ENCODE measurements at places on chromosomes 5 and 9.

GRCh38 chr9:132160802-132161742 lies 786 bp upstream of the NTNG2 start:
- DNase-seq: peak; percentile 33

DNA sequence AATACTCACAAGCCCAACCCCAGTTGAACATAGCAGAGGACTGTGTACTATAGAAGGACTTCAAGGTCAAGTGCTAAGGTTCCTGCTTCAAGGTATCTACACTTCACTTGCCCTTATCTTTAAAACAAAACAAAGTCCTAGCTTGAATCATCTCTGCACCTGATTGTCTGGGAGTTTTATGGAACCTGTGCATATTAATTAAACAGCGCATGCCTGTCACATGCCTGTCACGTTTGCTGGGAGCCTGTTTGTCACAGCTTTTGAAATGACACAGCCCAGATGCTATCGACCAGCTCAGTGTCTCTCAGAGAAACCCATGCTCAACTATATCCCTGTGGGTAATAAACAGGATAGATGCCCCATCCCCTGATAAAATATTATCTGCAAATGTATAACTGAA lies 476.0 kb downstream of the ZSWIM6 start:
- DNase-seq: no peak

- DNase-seq: no peak
Observed at GRCh38 chr5:72649449-72649848, 142.2 kb upstream of the ZNF366 start.

DNA sequence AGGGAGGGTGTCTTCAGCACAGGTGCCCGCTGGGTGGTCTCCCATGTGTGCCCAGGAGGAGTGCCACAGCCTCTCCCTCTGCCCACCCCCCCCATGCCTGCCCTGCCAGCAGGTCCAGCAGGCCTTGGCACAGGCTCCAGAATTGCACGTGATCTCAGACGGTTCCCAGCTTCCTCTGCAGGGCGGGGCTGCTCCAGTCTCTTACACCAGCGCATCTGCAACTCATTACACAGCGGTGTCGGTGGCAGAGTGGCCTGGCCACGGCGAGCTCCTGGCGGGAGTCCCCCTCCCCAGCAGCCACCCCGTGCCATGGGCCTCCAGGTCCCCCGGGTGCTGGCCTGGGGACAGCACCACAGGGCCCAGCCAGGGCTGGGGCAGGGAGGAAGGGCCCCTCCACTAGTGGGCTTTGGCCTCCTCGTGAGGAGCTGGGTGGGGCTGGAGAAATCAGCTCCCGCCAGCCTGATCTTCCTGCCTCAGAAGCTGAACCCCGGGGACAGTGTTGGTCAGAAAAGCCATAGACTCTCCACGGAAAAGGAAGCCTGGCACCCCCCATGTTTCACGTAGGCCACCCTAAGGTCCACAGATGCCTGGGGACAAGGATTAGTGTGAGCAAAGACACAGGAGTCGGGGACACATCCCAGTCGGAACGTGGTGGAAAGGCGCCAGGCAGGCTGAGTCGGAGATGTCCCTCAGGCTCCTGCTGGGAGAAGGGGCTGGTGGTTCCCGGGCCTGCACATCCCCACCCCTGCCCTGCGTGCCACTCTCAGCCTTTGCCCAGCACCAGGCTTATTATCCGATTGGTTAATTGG lies 40.2 kb downstream of the RXRA start:
- no peak for DNase-seq

DNA sequence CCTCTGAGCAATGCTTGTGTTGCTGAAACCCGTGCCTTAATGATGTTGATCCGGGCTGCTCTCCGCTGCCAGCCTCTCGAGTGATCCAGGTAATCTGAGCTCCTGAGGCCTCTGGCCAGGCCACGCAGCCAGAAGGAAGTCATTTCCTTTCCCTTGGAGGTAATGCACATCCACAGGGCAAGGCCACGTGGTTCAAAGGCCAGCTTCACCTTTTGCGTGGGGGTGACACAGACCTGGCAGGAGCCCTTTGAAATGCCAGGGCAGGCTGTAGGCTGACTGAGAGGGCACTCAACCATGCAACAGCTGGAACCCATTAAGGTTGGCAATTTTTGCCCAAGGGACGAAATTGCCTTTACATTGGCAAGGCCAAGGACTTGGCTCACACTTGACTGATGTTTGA lies 80.4 kb downstream of the LIX1 start:
- DNase-seq: no peak

DNA sequence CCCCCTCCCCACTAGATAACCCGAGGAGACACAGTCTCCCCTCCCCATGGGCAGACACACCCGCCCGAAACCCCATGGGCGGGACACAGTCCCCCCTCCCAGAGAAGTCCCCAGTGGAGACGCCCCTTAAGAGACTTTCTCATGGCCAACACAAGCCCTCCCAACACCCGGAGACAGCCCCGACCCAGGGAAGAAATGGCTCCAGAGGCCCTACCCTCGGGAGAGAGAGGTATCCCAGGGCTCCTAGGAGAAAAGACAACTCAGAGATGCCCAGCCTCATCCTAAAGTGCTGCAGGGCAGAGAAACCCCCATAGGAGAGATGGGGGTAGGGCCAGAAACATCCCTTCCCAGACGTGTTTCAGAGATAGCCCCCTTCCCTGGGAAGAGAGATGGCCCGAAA lies 27.4 kb downstream of the PCDH1 start:
- no peak for DNase-seq

GRCh38 chr5:42035526-42035925 lies 110.4 kb downstream of the FBXO4 start:
- no peak for DNase-seq

DNA sequence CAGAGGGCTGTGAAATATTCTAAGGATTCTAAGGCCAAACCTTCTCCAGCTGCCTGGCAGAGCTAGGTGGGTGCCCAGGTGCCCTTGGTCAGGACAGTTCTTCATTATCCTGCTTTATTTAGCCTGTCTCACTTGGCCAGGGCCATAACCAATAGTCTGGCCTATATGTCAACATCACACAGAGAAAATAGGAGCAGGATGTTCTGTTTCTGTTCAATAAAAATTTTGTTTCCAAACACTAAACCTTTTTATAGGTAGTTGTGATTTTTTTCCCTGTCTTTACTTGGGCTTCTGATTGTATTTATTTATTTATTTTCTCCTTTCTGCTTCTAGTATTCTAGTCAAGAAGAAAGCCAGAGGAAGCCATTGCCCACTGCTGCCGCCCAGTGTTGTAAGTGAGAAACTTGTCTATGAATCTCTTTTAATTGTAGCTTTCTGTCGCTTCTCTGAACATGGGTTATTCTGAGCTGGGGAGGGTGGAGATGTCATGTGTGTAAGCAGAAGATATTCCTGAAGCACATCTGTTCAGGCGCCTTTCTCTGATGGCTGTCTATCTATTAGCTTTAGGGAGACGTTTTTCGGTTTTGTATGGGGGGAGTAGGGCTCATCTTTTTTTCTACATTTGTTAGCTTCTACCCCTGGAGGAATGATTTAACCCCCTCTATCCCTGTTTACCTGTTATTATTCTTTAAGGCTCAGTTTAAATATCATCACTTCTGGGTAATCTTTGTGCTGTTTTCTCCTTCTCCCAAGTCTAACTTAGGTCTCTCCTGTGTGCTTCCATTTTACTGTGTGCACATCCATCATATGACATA lies 97.1 kb downstream of the UNC13B start:
- DNase-seq: peak; percentile 19

DNA sequence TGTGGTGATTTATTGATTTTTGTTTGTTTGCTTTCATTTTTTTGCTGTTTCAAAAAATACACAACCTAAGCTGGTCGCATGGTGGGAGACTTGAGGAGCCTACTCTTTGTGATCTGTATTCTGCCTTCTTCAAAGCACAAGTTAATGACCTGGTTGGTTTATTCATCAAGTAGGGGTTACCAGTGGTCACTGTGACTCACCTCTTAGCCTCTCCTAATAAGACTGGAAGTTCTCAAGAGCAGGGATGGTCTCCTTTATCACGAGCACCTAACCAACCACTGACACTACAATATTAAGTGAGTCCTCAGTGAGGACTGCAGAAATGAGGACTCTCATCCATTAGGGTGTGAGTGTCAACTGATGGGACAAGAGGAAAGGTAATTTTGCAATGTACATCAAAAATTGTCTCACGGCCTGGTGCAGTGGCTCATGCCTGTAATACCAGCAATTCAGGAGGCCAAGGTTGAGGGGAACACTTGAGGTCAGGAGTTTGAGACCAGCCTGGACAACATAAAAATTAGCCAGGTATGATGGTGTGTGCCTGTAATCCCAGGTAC lies 13.6 kb upstream of the MTMR12 start:
- no peak for DNase-seq

DNA sequence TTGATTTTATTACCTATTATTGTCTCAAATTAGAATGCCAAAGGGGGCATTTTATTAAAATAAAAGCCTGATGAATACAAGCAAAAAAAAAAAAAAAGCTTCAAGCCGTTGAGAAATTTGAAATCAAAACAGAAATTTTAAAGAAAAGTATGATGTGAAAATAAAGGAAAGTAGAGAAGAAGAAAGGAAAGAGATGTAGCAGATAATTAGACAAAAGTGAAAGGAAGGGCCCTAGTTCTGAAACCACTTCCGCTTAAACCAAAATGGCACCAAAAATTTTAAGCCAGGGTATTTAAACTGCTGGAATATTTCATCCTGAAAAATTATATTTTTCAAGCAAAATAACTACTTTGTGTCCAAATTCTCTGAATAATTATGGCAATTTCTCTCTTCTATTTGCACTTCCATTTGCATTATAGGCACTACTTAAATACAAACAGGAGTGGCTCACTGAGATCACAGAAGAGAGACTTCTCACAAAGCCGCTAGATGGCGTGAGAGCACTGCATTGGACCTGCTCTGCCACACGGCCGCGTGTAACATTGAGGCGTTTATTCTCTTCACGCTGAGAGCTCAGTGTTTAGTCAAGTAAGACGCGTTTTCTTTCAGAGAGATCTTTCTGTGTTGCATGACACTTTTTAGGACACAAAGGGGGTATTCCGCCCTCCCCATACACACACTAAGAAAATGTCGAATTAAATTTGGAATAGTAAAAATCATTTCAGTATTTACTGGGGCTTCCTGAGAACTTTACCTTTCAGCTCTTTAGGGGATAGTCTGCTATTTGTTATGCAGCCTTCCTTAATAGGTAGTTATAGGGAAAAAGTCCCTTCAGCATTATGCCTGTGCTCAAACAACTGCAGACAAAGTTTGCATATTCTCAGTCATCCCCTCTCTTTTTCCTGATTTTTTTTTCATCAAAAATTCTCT lies 368.4 kb upstream of the CCNH start:
- peak; percentile 71 for DNase-seq

GRCh38 chr5:132010645-132010988 lies 841 bp downstream of the ACSL6 start:
- DNase-seq: no peak

DNA sequence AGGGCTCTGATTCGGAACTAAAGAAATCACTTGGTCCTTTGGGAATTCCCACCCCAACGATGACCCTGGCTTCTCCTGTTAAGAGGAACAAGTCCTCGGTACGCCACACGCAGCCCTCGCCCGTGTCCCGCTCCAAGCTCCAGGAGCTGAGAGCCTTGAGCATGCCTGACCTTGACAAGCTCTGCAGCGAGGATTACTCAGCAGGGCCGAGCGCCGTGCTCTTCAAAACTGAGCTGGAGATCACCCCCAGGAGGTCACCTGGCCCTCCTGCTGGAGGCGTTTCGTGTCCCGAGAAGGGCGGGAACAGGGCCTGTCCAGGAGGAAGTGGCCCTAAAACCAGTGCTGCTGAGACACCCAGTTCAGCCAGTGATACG lies 83.4 kb downstream of the GOLPH3 start:
- no peak for DNase-seq

DNA sequence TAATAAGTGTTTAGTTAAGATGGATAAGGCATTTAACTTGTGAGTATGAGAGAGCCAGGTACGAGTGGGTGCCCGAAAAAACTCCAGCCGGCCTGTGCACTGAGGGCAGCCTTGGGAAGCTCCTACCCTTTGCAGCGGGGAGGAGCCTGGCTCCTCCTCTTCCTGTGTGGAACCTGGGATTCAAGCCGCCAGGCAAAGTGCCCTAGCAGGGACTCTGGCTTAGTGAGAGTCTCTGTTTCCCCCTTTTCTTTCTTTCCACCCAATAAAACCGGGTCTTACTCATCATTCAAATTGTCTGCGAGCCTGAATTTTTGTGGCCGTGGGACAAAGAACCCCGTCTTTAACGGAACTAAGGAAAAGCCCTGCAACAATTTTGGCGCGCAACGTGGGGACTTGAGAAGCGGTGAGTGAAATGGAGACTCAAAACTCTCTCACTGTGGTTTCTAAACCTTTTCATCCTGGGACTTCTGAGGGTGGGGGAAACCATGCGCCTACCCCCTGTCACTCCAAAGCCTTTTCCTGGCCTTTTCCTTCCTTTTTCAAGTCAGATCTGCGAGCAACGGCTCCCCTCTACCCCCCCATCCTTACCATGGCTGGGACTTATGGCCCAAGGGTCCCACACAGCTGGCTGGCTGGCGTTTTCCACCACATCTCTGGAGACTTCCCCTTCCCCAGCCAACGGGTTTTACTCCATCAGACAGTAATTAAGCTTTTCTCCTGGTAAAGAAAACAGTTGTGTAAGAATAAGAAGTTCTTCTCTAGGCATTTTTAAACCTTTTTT lies 535.7 kb upstream of the ACO1 start:
- DNase-seq: no peak
